Endodermal cell (in vitro differentiated cells): ENCODE measurements at places on chromosomes 7 and 10. TPM values are rescaled to one million over a fixed set of nuclear protein-coding genes. Genes with fewer than 3 reads are reported as not detected.
A peak's percentile ranks its signal among the peaks of the same experiment; 100 is the strongest.

- DNase-seq: no peak
These were observed 60.0 kb upstream of the ORC5 start for GRCh38 chr7:104267701-104268368.

DNA sequence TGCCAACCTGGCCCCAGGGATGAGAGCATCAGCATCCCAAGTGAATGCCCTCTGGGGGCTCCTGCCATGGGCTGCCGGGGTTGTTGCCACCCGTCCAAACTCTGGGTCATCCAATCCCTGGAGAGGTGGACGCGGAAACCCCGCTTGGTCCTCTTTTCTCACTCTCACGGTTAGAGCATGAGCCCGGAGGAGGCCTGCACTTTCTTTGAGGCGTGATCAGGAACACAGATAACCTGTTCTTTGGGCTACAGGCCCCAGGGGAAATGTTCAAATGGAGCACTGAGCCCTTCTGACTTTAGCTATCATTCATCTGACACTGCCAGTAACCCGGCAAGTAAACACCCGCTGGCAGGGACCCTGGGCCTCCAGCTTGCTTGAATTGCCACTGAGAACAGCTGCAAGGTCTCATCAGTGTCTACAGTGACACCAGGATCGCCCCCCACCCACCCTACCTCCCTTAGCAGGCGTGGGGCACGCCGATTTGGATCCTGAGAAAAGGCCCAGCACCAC, 29.4 kb upstream of the SLF2 start:
- DNase-seq: peak; percentile 35

DNA sequence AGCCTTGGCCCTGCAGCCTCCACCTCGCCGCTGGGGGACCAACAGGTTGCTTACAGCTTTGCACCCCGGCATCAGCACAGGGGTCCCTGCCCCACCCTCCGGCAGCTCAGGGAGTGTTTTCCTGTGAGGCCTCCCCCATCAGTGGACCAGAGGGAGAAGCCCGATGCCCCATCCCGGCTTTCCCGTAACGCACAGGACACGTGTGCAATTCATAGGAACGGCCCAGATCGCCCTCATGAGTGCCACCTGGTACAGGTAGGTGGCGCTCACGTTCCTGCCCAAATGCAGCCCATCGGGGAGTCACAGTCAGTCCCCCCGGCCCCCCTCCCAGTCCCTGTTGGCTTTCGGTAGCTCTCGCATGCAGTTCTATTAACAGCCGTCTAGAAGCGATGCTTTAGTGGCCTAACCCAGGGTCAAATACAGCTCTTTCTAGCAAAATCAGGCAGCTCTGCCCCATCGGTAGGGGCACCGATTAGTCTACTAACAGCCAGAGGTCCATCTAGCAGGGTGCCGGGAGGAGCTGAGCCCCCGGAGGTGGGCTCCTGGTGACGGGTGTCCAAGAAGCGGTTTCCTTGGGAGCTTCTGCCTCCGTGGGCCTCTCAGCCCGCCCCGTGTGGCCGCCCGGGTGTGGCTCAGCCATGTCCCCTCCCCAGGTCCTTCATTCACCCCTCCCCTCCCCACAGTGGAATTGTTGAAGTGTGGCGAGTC, 48.4 kb upstream of the GTF2IRD1 start:
- DNase-seq: peak; percentile 90

- no peak for DNase-seq
These were observed 30.1 kb downstream of the TNS3 start for GRCh38 chr7:47551668-47552440.

GRCh38 chr10:129883029-129883428, 81.0 kb downstream of the EBF3 start:
- DNase-seq: no peak

- DNase-seq: no peak
These were observed 33.0 kb downstream of the CAMK2B start for GRCh38 chr7:44292420-44292817.

GRCh38 chr10:35347121-35347562, 10.8 kb downstream of the CCNY start:
- no peak for DNase-seq

The SPDYE18 gene
- 0.38 to 0.89 TPM in 2 of 3 replicates, not detected in the other for total RNA-seq

The FAM25C gene
- total RNA-seq: not detected in 3 replicates

The WDR11 gene
- 83.2 and 96.1 TPM in 2 replicates for total RNA-seq

The IL6 gene
- 0.88 and 1.2 TPM in 2 replicates for total RNA-seq
